Activated CD4-positive, alpha-beta T cell treated with anti-CD3 and anti-CD28 coated beads for 36 hours (primary cell): ENCODE measurements at places on chromosomes 7 and 10.

DNA sequence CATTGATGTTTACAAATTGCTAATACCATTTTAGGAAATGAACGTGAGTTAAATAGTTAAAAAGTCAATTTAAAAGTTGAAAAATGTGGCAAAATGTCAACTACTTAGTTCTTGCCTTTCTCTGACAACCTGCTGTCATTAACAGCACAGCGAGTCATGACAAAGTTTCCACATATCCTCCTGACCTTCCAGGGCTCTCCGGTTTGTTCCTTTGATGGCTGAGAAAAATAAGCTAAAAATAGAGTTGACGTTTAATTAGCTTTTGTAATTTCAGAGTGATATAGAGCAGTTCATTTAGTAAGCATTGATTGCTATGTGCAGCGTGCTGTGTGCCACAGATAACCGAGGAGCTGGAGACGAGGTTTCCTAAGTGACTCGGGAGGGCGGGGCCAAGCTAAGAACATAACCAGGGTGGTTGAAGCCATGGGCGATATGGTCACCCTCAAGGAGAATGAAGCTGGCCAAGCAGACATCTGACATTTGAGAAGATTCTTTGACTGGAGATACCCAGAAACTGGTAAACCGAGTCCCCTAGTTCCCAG is 47.9 kb downstream of the OGDH start:
- DNase-seq = no peak

GRCh38 chr7:91366091-91366490 is 101.9 kb downstream of the FZD1 start:
- no peak for DNase-seq

DNA sequence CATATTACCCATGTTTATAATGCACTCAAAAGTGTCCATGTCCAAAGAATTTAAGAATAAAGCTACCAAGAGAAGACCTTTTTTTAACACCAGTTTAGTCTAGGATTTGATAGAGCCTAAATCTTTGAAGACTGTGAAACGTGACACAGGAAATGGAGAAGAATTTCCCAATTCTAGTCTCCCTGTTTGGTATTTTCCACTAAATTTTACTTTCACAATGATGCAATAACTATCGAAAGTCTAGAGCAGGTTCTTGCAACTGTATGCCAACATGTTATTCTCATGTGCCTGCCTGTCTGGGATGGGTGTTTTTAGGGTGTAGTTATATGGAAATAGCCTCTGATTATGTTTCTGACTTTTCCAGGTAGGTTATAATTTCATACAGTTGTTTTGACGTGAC is 6.9 kb upstream of the MXI1 start:
- DNase-seq = no peak

DNA sequence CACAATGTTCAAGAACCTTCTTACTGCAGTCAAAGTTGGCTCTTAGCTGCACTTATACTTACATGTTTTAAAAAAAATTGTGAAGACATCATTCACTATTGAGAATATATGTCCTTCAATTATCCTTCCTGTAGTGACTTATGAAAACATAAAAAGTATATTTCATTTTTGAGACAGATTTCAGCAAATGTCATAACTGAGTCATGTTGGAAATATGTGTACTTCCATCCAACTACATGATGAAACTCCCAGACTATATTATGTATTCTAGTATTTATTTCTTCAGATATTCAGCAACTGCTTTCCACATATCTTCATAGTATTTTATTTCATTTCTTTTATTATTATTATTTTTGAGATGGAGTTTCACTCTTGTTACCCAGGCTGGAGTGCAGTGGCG is 160.2 kb downstream of the ARHGAP12 start:
- DNase-seq = no peak

- no peak for DNase-seq
These were observed 5.5 kb downstream of the ASB4 start for GRCh38 chr7:95491201-95491600.

DNA sequence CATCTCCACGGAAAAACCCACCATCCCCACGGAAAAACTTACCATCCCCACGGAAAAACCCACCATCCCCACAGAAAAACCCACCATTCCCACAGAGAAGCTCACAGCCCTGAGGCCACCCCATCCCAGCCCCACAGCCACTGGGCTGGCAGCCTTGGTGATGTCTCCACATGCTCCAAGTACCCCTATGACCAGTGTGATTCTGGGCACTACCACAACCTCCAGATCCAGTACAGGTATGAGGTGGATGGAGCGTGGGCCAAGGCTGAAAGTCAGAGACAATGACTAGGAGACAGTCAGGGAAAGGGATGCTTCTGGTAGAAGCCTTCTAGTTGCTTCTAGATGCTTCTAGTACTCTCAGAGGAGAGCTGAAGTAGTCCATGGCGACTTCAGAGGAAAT is 19.6 kb downstream of the ZAN start:
- DNase-seq = peak; percentile 16

DNA sequence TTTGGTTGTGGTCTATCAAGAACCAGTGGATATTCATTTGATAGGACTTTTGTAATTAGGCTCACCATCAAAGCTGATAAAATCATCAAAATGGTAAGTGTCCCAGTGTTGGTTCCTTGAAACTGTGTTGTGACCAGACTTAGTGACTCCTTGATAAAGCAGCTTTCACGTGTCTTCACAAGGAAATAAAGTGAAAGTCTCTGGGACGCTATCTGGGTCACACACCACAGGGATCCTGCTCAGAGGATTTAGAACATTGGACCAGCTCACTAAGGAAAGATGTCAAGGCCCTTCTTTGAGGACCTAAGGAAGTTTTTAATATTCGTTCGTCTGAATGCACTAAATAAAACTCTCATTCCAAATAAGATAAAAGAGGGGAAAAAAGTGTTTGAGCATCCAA is 193.1 kb downstream of the RNLS start:
- no peak for DNase-seq

- peak; percentile 14 for DNase-seq
These were observed 348.2 kb downstream of the SDK1 start for GRCh38 chr7:3649250-3649649.

DNA sequence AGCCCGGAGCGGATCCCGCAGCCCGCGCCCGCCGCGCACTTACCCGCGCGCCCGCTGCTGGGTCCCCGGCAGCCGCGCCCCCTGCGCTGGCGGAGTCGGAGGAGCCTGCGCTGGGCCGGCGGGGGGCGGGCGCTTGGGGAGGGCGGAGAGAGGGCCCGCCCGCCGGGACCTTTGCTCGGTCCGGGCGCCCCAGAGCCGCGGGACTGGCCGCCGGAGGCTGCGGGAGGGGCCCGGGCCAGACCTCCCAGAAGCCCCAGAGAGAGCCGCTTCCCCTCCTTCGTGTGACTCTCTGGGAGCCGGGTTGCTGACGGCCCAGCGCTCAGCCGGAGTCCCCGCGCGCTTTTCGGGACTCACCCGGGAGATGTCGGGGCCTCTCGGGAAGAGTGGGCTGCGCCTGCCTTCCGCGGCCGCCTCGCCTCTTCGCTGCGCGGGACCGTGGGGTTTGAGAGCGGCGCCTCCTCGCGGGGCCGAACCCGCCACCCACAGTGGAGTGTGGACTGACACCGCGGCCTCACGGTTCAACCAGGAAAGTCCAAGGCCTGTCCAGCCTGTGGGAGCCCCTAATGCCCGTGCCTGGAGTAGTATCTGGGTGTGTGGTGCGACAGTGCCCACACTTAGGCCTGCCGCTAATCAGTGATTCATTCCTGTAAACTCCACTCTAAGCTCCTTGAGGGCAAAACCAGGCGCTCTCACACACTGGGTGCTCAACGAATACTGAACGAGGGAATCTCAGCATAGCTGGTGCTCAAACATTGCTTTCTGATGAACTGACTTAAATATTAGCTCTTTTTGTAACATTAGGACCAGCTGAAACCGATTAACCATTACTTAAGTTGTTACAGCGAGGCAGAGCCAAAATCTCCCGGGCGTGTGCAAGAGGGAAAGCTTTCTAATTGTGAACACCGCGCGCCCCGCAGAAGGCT is at the start of gene GSDME:
GSDME (minus strand) TSS at position 112 of the 923 bp plus-strand sequence. CDS start 7,690 bp downstream, outside the sequence.
- peak; percentile 62 for DNase-seq

DNA sequence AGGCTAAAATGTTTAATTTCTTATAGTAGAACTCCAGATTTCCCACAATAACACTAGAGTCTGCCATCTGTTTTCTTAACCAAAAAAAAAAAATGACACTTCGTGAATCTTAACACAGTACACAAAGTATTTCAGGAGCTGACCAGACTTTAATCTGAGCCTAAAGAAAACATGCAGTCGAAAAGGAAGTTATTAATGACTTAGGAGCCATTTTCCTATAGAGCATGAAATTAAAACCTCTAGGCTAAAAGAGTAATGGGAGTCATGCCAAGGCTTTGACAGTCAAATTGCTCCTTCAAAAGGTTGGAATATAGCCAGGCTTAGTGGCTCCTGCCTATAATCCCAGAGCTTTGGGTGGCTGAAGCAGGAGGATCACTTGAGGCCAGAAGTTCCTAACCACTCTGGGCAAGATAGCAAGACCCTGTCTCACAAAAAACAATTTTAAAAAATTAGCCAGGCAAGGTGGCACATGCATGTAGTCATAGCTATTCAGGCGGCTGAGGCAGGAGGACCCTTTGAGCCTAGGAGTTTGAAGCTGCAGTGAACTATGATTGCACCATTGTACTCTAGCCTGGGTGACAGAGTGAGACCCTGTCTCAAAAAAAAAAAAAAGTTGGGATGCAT is 13.6 kb downstream of the MICU1 start:
- DNase-seq = no peak

- peak; percentile 87 for DNase-seq
These were observed 1.7 kb upstream of the EGR2 start for GRCh38 chr10:62817766-62818425.

DNA sequence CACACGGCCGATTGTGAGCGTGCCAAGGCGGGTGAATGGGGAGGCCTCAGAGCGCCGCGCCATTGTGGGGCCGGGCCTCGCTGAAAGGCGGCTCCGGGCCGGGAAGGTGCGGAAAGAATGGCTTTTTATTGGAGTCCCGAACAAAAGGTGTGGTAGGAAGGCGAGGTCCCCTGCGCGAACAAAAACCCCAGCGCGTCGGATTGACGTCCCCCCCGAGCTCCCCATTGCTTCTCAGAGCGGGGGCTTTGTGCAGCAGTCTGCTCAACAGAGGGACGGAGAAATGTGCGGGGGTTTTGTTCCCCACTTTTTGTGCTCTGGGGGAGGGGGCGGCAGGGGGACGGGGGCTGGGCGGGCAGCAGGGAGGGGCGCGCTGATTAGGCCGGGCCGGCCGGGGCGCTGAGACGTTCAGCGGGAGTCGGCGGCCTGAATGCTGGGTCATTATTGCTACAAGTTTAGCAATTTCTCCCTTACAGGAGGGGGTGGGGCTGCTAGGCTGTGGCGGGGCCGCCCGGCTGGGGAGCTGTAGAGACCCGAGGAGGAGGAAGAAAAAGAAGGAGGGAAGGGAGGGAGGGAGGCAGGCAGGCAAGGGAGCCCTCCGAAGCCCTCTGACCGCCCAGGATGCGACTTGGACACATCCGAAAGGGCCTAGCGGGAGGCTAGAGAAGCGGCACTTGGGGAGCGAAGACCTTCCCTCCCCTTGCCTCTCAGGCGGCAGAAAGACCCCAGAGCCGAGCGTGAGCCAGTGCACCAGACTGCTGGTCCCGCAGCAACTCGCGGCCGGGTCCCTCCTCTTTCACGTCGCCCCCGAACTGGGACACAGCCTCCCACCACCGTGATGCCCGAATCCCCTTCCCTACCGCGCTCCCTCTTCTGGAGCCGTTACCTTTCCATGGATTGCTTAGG is 4.6 kb downstream of the NKX2-3 start:
- no peak for DNase-seq

- DNase-seq = no peak
These were observed 49.9 kb downstream of the DNAJC1 start for GRCh38 chr10:21953585-21954057.

- DNase-seq = no peak
These were observed 148.6 kb downstream of the DNAJB6 start for GRCh38 chr7:157485361-157485831.

GRCh38 chr7:99392659-99393354 is 15.6 kb downstream of the PDAP1 start:
- peak; percentile 89 for DNase-seq

- DNase-seq = peak; percentile 65
These were observed 7.0 kb upstream of the PDCD4 start for GRCh38 chr10:110864662-110865140.

- DNase-seq = no peak
These were observed 15.8 kb downstream of the VOPP1 start for GRCh38 chr7:55556492-55556891.

GRCh38 chr10:93851169-93851568 is 42.6 kb upstream of the SLC35G1 start:
- no peak for DNase-seq

GRCh38 chr7:127678947-127679346 is 27.0 kb downstream of the SND1 start:
- no peak for DNase-seq

DNA sequence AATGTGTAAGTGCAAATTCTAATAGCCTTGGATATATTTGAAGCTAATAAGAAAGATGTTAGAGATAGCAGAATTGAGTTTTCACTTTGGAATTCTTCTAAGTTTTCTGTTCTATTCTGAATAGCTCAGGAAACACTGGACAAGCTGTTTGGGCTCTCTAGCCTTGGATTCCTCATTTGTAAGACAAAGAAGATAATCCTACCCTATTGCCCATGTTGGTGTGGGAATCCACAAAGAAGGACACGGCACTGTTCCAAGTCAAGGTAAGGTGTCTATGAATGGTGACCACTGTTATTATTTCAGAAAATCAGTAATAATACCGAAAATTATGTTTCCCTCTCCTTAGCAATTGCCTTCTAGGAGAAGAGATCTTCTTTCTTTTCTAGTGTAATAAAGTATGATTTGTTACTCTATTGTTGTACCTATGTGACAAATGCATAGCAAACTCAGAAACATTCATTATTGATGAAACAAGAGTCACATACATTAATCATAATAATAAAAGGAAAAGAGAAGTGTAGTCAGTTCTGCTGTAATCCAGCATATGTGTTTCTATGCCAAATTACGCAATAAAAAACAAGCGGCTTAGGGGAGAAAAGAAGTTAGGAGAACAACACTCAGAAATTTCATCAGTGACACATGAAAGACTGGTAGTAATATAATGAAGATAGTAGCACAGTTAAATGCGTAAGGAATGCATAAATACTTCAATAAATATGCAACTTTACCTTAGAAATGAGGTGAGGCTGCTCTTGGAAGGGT is 1012.3 kb upstream of the PHF14 start:
- DNase-seq = no peak

DNA sequence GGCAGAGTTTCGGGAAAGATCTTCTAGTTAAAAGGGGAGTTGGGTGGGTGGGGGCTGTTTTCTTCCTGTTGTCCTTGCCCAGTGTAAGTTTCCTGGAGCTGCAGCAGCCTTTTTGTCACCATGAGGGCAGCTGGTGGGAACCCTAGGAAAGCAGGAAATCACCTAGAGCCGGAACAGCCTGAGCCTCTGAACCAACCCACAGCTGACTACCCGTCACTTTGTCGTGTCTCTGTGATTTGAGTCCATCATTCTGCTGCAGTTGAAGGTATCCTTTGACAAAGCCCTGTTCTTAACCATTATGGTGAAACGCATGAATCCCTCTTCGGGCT is 1.2 kb upstream of the C10orf143 start:
- peak; percentile 52 for DNase-seq

DNA sequence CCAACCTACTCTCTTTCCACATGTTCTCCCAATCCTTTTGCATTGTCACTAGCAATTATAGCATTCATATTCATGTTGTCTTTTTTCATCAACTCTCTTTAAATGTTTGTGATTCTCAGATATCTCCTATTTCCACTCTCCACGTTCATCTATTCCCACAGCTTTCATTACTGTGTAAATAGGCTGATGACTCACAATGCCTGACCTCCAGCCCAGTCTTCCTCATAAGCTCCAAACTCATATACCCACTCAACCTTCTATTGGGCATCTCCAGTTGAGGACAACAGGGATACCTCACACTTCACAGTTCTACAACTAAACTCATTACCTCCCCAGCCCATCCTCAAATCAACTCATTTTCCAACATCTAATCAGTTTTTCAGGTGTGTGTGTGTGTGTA is 194.1 kb downstream of the DGKI start:
- DNase-seq = no peak
